Skeletal muscle cell (primary cell): ENCODE measurements at places on chromosomes 1 and 21.

DNA sequence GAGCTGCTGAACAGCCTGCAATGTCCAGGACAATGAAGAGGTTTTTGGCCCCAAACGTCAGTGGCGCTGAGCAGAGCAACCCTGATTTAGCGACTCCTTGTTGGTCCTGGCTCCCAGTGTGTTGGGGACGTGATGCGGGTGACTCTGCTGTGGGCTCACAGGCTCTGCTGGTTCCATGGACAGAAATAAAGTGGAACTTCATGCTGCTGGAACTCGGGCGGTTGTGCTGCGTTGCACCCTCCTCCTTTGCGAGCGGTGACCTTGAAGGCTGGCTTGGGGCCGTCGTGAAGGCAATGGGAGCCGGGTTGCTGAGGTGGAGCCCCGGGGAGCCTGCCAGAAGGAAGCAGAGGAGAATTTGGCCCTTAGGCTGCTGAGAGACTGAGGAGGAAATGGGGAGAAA lies 122.6 kb upstream of the C1orf174 start:
- no peak for DNase-seq

GRCh38 chr1:178060789-178061556 lies 32.9 kb upstream of the RASAL2 start:
- peak; percentile 96 for DNase-seq

DNA sequence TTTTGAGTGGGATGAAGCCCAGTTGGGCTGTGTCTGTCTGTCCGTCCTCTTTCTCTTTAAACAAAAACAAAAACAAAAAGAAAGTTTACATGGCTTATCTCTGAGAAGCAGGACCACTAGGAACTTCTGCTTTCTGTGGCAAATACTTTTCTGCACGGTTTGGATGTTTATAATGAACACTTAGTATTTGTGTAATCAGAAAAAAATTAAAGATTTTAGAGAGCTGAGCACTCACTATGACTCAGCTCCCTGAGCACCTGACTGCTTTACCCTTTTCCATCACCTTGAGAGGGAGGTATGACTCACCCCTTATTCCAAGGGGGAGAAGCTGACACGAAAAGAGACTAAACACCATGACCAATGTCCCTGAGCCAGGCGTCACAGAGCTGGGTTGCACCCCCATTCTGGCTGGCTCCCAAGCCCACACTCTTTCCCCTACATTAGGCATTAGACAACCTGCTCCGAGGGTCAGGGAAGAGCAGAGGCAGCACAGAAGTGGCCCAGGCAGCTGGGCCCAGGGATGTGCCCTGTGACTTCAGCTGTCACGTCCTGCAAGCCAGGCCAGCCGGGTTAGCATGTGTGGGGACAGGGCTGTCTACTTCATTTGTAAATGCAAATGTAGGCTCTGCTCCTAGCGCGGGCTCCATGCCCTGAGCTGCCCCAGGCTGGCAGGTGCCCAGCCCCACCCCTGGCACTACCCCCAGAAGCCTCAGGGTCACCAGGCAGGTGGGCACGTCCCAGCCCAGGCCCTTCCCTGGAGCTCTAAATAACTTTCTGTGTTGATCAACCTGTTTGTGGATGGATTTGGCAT lies 30.4 kb downstream of the RAP1GAP start:
- no peak for DNase-seq

DNA sequence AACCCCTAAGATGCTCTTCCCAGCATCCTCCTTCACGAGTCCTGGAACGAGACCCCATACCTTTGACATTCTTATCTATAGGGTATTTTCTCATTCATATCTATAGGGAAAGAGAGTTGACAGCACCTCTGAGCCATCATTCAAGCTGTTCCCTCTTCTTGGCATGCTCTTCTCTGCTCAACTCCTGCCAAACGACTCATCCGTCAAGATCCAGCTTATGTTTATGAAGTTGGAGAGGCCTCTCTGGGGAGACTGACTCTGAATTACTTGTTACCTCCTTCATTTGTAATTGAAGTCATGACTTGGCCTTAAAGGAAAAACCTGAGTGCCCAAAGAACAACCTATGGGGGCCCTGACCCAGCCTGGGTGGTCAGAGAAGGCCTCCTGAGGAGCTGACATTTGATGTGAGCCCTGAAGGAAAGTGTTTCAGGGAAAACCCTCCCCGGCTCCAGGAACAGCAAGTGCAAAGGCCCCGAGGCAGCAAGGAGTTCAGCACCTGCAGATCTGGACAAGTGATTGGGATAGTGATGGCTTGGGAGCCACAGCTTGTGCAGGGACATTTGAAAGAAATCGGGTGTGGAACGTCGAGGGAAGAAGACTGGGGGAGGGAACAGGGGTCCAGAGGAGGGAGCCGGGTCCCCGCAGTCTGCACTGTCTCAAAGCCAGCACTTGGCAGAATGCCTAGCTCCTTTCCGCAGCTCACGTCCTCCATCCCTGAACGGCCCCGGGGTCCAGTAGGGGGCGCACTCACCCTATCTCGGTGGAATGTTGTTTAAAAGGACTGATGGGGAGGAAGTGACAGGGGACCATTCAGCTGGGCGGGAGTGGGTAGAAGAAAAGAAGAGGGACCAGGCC lies 14.0 kb upstream of the CDA start:
- no peak for DNase-seq

- peak; percentile 60 for DNase-seq
Measured at GRCh38 chr1:26582836-26583460, 53.4 kb downstream of the RPS6KA1 start.

GRCh38 chr1:234957330-234958065 lies 171.1 kb downstream of the TOMM20 start:
- DNase-seq = peak; percentile 83

DNA sequence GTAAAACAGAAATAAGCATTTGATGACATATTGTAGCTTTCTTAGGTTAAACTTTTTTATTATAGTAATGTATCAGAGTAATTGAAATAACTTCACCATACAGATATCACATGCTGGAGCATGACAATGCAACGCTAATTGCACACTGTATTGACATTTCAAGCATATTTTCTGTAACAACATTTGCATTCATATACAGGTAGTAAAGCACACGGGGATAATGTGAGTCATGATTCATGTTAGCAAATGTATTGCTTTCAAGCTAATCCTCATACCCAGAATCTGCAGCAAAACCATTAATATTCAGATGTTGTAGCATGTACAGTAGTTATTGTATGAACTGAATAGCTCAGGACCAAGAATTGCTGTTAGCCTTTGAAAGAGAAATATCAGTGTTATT lies 133.9 kb downstream of the TTLL7 start:
- no peak for DNase-seq

- DNase-seq = no peak
Measured at GRCh38 chr1:41768583-41768982, 150.1 kb downstream of the HIVEP3 start.

GRCh38 chr1:203120325-203121153 lies 7.0 kb upstream of the ADORA1 start:
- no peak for DNase-seq

GRCh38 chr1:154403983-154404382 lies 1.2 kb upstream of the IL6R start:
- no peak for DNase-seq

DNA sequence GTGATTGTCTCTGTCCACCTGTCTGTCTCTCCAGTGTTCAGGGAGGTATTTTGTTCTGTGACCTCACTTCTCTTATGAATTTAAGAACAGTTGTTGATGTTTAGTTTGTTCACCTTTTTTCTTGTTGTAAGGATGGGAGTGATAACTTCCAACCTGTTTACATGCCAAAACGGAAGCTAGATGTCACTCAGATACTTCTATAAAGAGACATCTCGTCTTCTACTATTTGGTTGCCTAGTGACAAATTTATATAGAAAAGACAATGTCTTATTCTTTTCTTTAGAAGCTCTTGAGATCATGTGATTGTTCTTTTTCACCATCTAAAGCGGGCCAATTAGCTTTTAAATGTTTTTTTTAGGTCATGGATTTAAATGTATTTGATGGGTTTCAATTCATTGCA lies 33.8 kb downstream of the PRSS38 start:
- DNase-seq = no peak

DNA sequence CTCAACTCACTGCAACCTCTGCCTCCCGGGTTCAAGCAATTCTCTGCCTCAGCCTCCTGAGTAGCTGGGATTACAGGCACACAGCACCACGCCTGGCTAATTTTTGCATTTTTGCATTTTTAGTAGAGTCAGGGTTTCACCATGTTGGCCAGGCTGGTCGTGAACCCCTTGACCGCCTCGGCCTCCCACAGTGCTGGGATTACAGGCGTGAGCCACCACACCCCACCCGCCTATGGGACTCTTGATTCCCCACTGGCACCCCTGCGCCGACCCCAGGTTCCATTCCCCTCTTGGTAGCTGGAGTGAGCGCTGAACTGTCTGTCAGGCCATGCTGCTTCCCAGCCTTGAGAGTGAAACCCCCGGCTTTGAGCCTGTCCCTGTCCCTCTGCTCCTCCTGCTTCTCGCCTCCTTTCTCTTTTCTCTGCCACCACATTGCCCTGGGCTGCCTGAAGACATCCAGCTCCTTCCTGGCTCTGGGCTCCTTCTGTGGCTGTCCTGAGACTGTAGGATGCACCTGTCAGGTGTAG lies 48.8 kb downstream of the IER5 start:
- DNase-seq = no peak

DNA sequence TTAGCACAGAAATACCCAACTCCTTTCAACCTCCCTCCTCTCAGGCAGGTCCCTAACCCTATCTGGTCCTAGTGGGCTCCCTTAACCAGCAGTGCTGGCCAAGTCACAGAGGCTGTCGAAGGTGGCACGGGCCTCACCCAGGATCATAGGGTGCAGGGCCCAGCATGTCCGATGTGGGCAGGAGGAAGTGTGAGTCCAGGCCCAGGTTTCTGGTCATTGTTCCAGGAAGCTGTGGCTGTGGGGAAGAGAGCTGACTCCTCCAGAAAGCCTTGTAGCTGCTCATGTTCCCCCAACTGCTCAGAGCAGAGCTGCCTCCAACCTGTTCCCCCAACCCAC lies 2.4 kb downstream of the CCDC17 start:
- DNase-seq = no peak

DNA sequence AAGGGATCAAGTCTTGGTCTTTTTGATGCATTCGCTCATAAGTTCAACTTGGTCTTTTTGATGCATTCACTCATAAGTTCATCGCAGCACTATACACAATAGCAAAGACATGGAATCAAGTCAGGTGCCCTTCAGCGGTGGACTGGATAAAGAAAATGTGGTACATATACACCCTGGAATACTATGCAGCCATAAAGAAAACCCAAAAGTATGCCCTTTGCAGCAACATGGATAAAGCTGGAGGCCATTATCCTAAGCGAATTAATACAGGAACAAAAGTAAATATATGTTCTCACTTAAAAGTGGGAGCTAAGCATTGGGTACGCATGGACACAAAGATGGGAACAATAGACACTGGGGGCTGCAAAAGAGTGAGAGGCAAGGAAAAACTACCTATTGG lies 29.8 kb upstream of the FOXE3 start:
- no peak for DNase-seq

DNA sequence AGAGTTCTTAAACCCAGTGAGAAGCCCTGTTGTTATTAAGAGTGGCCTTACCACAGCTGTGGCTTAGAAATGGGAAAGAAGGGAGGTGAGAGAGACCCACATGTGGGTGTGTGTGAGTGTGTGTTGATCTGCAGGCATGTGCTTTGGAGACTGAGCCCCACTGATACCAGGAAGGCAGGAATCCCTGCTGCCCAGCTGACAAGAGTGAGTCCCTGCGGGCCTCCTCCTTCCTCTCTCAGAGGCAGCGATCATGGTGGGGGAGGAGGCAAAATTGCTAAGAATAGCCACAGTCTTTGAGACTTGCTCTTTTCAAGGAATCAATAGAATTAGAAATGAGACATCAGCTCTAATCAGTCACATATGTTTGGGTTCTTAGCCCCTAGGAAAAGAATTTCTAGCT lies 87.0 kb upstream of the WARS2 start:
- DNase-seq = no peak

GRCh38 chr1:29563571-29563970 lies 327.2 kb downstream of the PTPRU start:
- DNase-seq = no peak

DNA sequence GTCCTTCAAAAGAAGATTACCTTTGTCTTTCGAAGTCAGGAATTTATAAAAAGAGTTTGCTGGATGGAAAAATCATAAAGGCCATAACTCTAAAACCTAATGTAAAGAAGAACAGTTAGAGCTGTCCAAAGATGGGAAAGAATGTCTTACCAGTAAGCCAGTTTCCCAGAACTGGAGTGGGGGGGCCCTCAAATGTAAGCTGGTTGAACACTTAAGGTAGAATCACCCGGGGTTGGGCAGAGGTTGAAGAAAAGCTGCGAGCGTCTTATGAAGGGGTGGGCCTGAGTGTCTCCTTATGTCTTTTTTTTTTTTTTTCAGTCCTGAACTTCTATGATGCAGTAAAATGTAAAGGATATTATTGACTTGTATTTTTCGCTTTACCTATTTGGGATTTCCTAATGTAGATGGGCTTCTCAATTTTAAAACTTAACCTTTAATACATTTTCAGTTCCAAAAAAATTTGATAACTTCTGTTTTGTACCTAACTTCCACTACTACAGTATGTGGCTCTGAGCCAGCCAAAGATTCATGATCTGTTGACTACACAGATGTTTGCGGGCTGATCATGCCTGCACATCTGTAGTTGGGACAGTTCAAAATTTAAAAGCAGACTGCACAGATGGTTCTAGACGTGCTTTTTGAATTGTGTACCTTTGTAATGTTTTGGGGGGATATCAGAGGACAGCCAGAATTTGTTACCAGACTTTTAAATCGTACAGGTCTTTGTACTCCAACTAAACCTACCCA lies 43.6 kb downstream of the NFYC start:
- DNase-seq = no peak

- DNase-seq = no peak
Measured at GRCh38 chr1:162502928-162503327, 5.3 kb downstream of the UHMK1 start.

GRCh38 chr1:232776526-232777106 lies 28.6 kb upstream of the MAP10 start:
- no peak for DNase-seq

- DNase-seq = no peak
Measured at GRCh38 chr1:98792123-98792522, 130.6 kb downstream of the SNX7 start.

GRCh38 chr21:40054403-40054802 lies 187.2 kb downstream of the PCP4 start:
- no peak for DNase-seq

DNA sequence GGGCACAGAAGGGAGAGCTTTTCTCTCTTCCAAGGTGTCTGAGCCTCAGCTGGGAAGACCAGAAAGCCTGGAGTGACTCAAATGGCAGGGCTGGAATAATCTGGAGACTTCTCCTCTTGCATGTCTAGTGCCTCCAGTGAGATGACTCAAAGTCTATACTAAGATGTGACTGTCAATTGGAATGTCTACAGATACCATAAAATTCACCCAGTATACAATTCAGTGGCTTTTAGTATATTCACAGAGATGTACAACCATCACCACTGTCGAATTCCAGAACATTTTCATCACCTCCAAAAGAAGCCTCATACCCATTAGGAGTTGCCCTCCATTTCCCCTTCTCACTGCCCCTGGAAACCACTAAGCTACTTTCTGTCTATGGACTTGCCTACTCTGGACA lies 47.9 kb upstream of the CNN3 start:
- DNase-seq = no peak

GRCh38 chr21:38438462-38438893 lies 59.8 kb downstream of the ERG start:
- DNase-seq = peak; percentile 82
